ENCODE measurements at places on chromosomes 7 and 10.
A peak's percentile ranks its signal among the peaks of the same experiment; 100 is the strongest.

GRCh38 chr7:149790146-149790548 is 16.8 kb upstream of the ZNF467 start:
- H3K4me1 ChIP-seq = no peaks in the 10 kb centered on the region
- H3K36me3 ChIP-seq = no peaks in the 10 kb centered on the region
- no peak for DNase-seq
- no peak overlapping the region for H3K27ac ChIP-seq

- H3K4me1 ChIP-seq = no peaks in the 10 kb centered on the region
- no peak overlapping the region for H3K27ac ChIP-seq
- no peak for DNase-seq
- no peaks in the 10 kb centered on the region for H3K36me3 ChIP-seq
Observed at GRCh38 chr10:34795334-34795733, 19.8 kb downstream of the PARD3 start.

DNA sequence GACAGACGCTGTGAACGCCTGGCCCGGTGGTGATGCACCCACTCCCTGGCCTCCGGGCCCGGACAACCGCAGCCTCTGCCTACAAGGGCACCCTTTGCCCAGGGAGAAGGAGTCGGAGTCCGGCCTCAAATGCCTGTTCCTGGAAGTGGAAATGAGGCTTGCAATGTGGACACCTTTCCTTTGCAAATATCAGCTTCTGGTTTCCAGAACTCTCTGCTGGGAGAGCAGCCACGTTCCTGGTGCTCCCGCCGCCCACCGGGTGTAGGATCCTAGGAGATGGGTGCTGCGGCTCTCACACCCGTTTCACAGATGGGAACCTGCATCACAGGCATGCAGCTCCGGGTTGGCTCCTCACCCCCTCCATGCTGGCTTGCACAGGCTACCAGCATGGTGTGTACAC is 2.9 kb downstream of the FOXL3 start:
- H3K4me3 ChIP-seq = no peak overlapping the region
- no peak for DNase-seq
- no peak overlapping the region for H3K27ac ChIP-seq

DNA sequence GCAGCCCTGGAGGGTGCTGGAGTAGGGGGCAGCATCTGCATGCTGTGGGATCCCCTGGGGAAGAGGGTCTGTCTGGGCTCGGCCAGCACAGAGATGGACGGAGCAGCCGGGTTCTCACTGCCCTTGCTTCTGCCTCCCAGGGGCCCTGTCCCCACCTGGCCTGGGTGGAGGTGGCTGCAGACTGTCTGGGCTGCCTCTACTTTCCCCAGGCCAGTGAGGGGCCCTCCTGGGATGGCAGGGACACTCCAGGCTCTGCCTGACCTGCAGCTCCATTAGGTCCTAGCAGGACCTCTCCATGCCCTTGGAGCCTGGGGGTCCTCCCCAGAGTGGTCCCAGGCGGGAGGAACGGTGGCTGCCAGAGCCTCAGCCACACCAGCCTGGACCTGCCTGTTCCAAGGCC is 63.7 kb downstream of the PWWP2B start:
- H3K4me3 ChIP-seq = no peak overlapping the region
- H3K36me3 ChIP-seq = no peaks in the 10 kb centered on the region
- H3K4me1 ChIP-seq = no peaks in the 10 kb centered on the region
- no peak overlapping the region for H3K27ac ChIP-seq
- H3K27me3 ChIP-seq = no peaks in the 10 kb centered on the region

GRCh38 chr7:55086413-55087201 is 67.8 kb downstream of the EGFR start:
- no peak overlapping the region for H3K27ac ChIP-seq
- no peak overlapping the region for H3K4me3 ChIP-seq
- H3K36me3 ChIP-seq = no peaks in the 10 kb centered on the region
- H3K4me1 ChIP-seq = peaks cover 5% of the 10 kb centered on the region
- no peak for DNase-seq
- no peaks in the 10 kb centered on the region for H3K27me3 ChIP-seq

GRCh38 chr10:14378387-14378960 is 47.8 kb upstream of the FRMD4A start:
- H3K27me3 ChIP-seq = no peaks in the 10 kb centered on the region
- DNase-seq = no peak
- peaks cover 28% of the 10 kb centered on the region for H3K4me1 ChIP-seq
- no peak overlapping the region for H3K4me3 ChIP-seq
- no peaks in the 10 kb centered on the region for H3K36me3 ChIP-seq

GRCh38 chr10:122504610-122504950 is 43.2 kb downstream of the HTRA1 start:
- peaks cover 19% of the 10 kb centered on the region for H3K4me1 ChIP-seq
- DNase-seq = no peak
- peaks cover 9% of the 10 kb centered on the region for H3K36me3 ChIP-seq
- H3K27ac ChIP-seq = no peak overlapping the region
- peak overlapping the region; percentile 33 for H3K4me3 ChIP-seq

GRCh38 chr7:130275826-130276297 is 9.2 kb downstream of the CPA2 start:
- H3K4me1 ChIP-seq = peaks cover 10% of the 10 kb centered on the region
- H3K4me3 ChIP-seq = no peak overlapping the region
- DNase-seq = no peak
- H3K36me3 ChIP-seq = no peaks in the 10 kb centered on the region
- H3K27ac ChIP-seq = no peak overlapping the region
- H3K27me3 ChIP-seq = no peaks in the 10 kb centered on the region

GRCh38 chr7:40885503-40885902 is 750.7 kb downstream of the SUGCT start:
- H3K27me3 ChIP-seq = no peaks in the 10 kb centered on the region
- DNase-seq = no peak
- H3K4me1 ChIP-seq = no peaks in the 10 kb centered on the region
- H3K36me3 ChIP-seq = no peaks in the 10 kb centered on the region
- no peak overlapping the region for H3K27ac ChIP-seq

- DNase-seq = no peak
- no peak overlapping the region for H3K27ac ChIP-seq
Observed at GRCh38 chr10:89173075-89173474, 34.0 kb downstream of the CH25H start.

- H3K4me1 ChIP-seq = no peaks in the 10 kb centered on the region
Observed at GRCh38 chr7:138074540-138074939, 1.7 kb upstream of the AKR1D1 start.

DNA sequence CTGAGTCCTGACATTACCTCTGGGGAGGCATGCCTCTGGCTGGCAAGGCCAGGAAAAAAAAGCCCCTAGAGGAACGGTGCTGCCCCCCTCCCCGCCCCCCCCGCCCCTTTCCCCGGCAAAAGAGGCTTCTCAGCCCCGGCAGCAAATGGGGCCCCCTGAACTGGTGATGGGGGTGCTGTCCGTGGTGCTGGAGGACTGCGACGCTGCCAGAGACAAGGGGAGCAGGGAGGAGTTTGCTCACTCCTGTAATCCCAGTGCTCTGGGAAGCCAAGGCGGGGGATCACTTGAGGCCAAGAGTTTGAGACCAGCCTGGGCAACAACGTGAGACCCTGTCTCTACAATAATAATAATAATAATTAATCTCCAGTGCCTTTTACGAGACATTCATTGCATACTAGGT is 23.7 kb downstream of the SRRM3 start:
- no peak overlapping the region for H3K27ac ChIP-seq
- no peak overlapping the region for H3K4me3 ChIP-seq
